ENCODE measurements at places on chromosomes 5 and 9. TPM values are rescaled to one million over a fixed set of nuclear protein-coding genes. Genes with fewer than 3 reads are reported as not detected.

DNA sequence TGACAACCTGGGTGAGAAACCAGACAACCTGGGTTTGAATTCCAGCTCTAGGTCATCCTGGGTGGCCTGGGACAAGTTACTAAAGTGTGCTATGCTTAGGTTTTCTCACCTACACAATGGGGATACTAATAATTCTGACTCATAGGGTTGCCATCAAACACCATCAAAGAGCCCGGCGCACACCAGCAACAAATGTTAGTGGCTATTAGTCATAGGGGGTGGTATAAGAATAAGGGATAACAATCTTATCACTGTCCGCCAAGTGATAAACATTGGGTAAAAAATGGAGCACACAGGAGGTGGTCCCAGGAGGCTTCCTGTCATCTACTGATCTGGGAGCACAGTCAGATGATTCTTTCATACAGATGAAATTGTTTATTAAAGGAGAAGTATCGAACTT is 61.4 kb upstream of the AFAP1L1 start:
- DNase-seq, result no peak

- no peak for DNase-seq
Observed at GRCh38 chr5:65952259-65952658, 25.9 kb downstream of the ERBIN start.

DNA sequence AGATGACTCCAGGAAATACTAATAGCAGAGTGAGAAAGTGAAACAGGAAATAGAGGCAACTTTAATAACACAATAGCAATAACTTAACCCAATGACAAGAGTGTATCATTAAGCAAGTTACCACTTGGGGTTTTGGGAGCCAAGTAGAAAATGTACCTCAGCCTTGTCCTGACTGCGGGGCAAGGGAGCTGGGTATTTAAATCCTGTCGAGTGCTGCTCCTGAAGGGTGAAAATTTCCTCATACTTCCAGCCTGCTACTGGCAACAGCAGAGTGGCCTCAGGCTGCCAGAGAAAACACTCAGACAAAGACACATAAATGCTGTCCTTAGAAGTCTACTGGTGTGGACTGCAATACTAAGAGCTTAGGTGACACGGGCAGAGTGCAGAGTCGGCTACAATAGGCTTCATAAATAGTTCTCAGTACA is 112.5 kb upstream of the EMB start:
- DNase-seq, result no peak

The EGFL7 gene
- 15.9 TPM for total RNA-seq
